GM12891 (cell line): ENCODE measurements at places on chromosomes 2 and 18.

- no peak for DNase-seq
Measured at GRCh38 chr2:207482630-207483029, 47.1 kb upstream of the CREB1 start.

GRCh38 chr18:73976433-73976832 lies 171.2 kb downstream of the FBXO15 start:
- DNase-seq: no peak

DNA sequence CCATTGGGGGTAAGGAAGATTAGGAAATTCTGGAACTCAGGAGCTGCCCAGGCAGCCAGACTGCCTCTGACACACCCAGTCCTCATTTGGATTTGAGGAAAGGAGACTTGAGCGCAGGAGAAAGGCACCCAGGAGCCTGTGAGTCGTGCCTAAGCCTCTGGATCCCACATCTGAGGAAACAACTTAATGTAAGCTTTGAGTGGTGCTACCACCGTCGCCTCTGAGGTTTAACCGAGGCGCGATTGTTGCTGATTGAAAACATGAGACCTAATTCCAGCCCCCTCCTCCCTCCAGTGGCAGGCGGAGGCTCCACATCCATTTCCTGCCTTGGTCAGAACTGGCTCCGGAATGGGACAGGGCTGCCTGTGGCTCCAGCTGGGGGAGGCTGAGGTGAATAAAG lies 176.7 kb upstream of the PKDCC start:
- DNase-seq: no peak

GRCh38 chr18:50161597-50162205 lies 33.2 kb downstream of the MYO5B start:
- no peak for DNase-seq

DNA sequence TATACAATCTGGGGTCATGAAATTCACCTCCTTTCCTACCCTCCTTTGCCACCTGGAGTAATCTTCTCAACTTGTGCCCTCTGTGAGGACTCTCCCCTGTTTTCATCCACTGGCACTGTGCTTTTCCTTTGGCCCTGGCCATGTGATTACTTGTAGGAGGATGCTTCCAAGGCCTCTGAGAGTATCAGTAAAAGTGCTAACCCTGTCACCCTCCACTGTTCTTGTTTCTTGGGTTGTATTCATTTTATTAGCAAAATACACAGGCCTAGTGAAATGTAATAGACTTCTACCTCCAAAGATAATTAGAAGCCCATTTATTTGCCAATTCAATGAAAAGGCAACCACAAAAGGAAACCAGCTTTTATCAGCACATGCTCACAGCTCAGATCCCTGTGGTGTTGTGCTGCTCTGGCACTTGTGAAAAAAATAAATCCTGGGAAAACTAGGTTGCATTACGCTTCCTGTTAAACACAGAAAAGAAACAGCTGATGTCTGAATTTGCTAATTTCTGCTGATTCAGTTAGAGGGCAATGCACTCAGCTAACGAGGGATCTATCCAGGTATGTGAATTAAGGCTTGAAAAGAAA lies 357.5 kb upstream of the ETAA1 start:
- no peak for DNase-seq

GRCh38 chr18:400456-400855 lies 100.0 kb downstream of the COLEC12 start:
- no peak for DNase-seq

- DNase-seq: no peak
Measured at GRCh38 chr2:139854769-139855483, 1074.7 kb upstream of the NXPH2 start.

DNA sequence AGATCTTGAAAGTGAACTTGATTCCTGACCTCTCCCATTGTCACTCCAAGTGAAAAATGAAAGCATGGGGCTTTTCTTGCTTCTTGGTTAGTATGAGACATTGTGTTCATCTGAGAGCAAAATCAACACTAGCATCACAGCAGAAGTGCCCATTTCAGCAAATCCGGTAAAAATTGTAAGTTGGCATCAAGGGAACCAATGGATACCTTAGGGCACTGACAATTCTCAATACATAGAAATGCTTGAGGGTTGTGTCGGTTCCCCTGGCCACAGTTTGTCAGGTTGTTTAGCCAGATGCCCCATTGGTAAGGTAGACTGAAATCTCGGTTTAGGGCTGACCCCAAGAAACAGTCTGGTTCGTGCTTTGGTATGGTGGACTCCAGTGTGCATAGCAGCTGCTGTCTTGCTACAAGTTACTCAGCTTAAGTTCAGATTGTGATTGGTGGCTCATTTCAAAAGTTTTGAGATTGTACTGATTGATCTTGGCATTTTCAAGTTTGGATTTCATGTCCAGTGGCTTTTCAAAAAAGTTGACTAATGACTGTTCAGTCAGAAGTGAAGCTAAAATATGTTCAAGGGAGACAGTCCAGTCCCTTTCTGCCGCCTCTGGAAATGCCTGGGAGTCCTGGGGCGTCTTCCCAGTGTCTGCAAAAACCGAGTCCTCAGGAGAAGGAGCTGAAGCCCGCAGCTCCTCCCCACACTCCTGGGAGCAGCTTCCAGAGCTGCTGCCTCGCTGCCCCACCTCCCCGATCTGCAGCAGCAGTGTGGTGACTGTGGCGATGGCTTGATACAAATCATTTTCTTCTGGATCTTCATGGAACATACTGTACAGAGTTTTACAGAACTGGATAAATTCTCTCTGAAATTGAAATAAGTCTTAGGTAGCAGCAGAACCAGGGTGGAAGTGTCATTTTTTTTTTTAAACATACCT lies 5.6 kb downstream of the RPL31 start:
- DNase-seq: no peak

DNA sequence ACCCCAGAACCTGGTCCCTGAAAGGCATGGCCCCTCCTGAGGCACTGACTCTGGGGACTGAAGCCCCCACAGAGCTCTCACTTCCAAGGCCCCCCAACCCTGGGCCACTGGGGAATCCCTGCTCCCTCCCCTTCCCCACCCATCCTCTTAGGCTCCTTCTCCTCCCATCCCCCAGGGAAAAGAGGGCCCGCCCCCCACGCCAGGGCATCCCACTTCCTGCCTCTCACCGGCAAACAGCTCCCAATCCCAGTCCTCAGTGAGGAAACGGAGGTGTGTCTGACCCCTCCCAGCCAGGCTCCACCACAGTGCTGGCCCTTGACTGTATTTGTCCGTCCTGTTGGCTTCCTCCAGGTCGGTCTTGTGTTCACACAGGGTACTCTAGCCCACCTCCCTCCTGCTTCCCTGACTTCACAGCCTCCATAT lies 35.0 kb upstream of the PTMA start:
- DNase-seq: no peak

DNA sequence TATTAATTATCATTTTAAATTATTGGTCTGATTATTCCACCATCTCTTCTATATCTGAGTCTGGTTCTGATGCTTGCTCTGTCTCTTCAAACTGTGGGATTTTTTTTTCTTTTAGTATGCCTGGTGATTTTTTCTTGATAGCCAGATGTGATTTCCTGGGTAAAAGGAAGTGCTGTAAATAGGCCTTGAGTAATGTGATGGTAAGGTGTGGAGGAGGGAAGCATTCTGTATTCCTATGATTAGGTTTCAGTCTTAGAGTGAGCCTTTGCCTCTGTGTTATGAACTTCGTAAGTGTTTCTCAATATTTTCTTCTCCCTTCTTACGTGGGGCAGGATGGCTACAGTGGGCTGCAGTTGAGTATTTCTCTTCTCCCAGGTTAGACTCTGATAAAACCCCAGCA lies 103.0 kb downstream of the EHBP1 start:
- no peak for DNase-seq

- no peak for DNase-seq
Measured at GRCh38 chr2:11270891-11271290, 73.5 kb downstream of the ROCK2 start.

GRCh38 chr2:4604767-4605166 lies 901.4 kb downstream of the DCDC2C start:
- DNase-seq: no peak
